Daoy (cell line): ENCODE measurements at places on chromosomes 13 and 19.

DNA sequence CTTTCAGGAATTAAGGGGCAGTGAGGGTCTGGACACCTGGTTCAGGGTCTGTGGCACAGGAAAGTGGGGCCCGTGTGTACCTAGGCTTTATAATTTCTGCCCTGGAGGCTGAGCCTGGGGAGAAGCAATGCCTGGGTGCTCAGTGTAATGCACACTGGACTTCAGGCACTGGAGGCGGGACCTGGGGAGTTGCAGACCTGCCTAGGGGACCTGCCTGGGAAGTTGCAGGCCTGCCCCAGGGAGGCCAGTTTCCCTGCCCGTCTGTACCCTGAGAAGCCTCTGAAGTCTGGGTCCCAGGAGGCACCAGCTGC, 2.5 kb upstream of the TMEM59L start:
- DNase-seq = no peak

- no peak for DNase-seq
Measured at GRCh38 chr13:44230736-44231135, 142.9 kb upstream of the SERP2 start.

DNA sequence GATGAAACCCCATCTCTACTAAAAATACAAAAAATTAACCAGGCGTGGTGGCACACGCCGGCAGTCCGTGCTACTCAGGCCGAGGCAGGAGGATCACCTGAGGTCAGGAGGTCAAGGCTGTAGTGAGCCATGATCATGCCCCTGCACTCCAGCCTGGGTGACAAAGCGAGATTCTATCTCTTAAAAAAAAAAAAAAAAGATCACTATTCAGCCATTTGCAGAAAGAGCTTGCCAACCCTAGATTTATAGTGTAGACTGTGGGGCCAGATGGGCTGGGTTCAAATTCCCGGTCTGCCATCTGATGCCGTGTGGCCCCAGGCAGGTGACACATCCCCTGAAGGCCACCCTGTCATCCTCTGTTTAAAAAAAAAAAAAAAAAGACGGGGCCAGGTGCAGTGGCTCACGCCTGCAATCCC, 28.9 kb downstream of the SMIM24 start:
- no peak for DNase-seq

GRCh38 chr19:46621191-46622117, 3.4 kb downstream of the PTGIR start:
- DNase-seq = no peak

- no peak for DNase-seq
Measured at GRCh38 chr19:409516-410242, 732 bp upstream of the C2CD4C start.
